Esophagus squamous epithelium (tissue), 5 donors: ENCODE measurements at places on chromosomes 2 and 18.

- DNase-seq: no peak
These were observed 141.4 kb downstream of the BCL2 start for GRCh38 chr18:63177919-63178821.

DNA sequence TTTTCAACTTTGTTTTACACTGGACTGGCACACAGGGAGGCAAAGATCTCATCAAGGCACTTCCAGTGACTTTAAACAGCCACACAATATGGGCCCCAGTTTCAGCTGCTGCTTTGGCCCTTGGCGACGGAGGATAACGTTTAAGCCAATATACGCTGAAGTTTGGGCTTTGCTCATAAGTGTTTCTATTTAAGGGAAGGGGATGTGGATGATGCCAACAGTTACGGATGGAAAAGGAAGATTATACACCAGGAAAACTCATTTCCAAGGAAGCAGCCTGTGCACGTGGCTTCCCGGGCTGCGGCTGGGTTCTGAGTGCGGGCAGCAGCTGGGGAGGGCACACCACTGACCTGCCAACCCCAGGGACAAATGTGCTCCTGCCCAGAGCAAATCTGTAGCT is 151.1 kb downstream of the SH3BP4 start:
- no peak for DNase-seq

DNA sequence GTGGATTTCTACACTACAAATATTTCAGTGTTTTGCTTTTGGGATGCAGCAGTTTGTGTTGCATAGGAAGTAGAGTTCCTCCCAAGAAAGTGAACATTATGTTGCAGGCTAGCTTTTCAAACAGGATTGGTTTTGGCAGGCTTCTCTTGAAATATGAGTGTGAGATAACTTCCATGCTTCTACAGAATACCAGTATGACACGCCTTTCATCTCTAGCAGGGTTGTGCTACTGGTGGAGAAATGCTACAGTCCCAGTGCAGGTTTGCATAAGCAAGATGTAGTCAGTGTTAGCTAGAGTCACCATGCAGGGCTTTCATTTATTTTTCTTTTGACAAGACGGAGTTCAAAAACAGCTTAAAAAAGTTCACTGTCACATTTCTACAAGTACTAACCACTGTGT is 17.1 kb upstream of the CAVIN2 start:
- no peak for DNase-seq

GRCh38 chr2:18549083-18549482 is 11.4 kb downstream of the RDH14 start:
- DNase-seq: no peak

- no peak for DNase-seq
These were observed 22.4 kb upstream of the KCNK3 start for GRCh38 chr2:26670171-26670570.

DNA sequence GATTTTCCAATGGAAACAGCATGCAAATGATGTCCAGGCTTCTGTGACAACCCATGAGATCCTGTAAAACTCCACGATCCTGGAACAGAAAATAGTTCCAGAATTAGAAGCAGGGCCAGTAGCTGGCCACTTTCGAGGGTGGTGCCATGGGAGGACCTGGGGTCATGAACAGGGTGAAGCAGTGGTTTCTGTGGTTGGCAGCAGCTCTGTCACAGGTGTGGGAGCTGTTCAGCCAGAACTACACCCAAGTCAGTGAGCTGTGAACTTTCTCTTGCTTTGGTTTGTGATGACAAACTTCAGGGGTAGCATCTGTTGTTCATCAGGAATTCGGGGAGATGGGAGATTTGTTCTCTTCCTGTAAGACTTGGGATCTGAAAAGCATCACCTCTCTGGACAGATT is 314.4 kb upstream of the NT5C1B start:
- no peak for DNase-seq
